ENCODE measurements at places on chromosomes 4 and X.

- no peak for DNase-seq
These were observed 29.2 kb downstream of the CNGA2 start for GRCh38 chrX:151763711-151764110.

DNA sequence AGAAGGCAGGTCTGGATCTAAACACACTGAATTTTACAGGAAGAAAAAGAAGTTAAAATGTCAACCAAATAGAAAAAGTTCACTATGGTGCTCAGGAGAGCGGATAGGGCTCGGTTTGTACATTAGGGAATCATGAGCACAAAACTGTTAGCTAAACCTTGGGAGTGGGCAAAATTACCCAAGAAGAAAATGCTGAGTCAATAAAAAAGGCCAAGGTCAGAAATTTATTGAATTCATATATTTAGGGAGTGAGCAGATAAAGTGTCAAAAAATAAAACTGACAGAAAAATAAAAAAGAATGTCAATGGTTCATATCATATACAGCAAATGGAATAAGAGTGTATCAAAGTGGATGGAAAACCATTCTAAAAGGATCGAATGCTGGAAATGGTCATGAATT, 452.5 kb upstream of the SMIM31 start:
- no peak for DNase-seq

DNA sequence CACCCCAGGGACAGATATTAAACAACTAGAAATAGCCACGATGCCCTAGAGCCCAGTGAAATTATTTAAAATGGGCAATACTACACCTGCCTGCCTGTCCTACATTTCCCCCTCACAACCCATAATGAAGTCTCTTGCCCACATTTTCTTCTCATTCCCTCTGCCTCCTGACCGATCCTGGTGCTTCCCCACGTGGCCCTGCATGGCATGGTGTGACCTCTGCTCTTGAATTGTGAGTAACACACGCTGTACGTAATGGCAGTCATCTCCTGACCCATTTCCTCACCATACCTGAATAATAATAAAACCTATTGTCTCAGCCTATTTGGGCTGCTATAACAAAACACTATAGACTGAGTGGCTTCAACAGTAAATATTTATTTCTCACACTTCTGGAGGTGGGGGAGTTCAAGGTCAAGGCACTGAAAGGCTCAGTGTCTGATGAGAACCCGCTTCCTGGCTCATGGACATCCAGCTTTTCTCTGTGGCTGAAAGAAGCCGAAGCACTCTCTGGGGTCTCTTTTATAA, 77.0 kb upstream of the ENPP6 start:
- DNase-seq = no peak

- DNase-seq = no peak
These were observed 38.4 kb downstream of the ZNF185 start for GRCh38 chrX:152936306-152936705.

- no peak for DNase-seq
These were observed 1002.7 kb upstream of the PCDH7 start for GRCh38 chr4:29717287-29718057.
